Erythroblast (primary cell): ENCODE measurements at places on chromosomes 7 and 10.

DNA sequence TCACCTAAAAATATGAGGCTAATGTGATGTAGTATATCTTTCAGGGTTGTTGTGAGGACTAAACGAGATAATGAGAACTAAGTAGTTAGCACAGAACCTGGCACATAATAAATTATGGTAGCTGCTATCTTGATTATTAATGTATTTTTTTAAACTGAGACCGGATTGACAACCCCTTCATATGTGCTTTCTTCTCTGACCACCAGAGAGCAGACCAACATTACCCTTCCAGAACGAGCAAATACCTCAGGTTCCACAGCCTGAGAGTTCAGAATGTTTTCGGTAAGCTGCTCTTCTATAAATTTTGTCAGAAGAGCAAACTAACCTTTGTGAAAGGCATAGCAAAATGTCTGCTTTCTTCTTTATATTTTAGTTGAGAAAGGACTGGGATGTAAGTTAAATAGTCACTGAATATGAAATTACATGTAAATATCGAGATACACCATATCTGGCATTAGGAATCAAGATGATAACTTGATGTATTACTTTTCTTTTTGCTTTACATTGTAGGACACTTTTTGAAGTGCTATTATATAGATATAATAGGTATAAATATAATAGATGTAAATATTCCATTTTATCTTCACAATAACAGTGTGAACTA is 13.6 kb upstream of the BPGM start:
- peak; percentile 88 for DNase-seq

DNA sequence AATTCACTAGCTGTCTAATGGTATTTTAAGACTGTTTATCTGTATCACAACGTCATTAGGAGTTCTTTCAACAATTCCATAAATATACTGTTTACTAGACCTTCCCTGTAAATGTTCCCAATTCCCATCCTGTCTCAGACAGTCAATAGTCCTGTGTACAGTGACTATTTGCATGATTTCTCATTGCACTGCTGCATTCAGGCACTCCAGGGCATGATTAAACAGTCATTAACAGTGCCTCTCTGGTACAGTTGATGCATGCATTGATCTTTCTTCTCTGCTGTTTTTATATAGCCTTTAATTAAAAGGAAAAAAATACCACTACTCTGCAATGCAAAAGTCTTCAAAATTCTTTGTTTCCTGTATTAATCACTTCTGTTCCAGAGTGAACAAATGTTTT is 51.5 kb upstream of the MTURN start:
- DNase-seq, result no peak

DNA sequence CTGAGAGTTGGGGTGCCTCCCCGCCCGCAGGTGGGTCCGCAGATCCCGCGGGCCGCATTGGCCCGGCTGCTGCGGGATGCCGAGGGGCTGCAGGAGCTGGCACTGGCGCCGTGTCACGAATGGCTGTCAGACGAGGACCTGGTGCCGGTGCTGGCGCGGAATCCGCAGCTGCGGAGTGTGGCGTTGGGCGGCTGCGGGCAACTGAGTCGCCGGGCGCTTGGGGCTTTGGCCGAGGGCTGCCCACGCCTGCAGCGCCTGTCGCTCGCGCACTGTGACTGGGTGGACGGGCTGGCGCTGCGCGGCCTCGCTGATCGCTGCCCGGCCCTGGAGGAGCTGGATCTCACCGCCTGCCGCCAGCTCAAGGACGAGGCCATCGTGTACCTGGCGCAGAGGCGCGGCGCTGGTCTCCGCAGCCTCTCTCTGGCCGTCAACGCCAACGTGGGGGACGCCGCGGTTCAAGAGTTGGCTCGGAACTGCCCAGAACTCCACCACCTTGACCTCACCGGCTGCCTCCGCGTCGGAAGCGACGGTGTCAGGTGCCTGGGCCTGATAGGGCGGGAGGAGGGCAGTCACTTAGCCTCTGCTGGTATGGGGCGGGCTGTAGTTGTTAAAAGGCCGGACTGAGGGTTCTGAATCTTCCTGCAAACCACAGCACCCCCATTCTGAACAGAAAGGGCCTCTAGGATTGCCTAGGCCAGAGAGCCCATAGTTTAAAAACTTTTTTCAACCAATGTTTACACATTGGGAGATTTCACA is 1.3 kb downstream of the FBXL15 start:
- DNase-seq, result peak; percentile 83

GRCh38 chr7:131071786-131072504 is 255.7 kb upstream of the MKLN1 start:
- DNase-seq, result peak; percentile 48

GRCh38 chr10:7184660-7185366 is 226.0 kb downstream of the SFMBT2 start:
- DNase-seq, result no peak

GRCh38 chr10:43199088-43199683 is 60.9 kb downstream of the CSGALNACT2 start:
- DNase-seq, result no peak

DNA sequence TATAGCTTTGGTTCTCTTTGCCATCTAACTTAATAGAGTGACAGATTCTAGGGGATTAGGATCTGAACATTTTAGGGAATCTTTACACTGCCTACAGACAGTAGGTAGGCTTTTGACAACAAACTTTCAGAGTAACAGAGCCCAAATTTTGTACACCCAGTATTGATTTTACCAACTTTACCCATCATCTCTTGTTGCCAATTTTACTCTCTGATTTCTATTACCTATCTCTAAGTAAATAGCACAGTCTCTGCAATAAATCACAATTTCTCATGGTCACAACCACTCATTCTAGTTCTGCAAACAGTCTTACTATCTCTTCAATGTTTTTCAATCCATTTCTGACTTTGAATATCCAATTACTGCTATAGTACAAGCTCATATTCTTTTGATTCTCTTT is 1097.6 kb upstream of the PHF14 start:
- no peak for DNase-seq

- DNase-seq, result no peak
These were observed 606.0 kb downstream of the INHBA start for GRCh38 chr7:41096917-41097316.

DNA sequence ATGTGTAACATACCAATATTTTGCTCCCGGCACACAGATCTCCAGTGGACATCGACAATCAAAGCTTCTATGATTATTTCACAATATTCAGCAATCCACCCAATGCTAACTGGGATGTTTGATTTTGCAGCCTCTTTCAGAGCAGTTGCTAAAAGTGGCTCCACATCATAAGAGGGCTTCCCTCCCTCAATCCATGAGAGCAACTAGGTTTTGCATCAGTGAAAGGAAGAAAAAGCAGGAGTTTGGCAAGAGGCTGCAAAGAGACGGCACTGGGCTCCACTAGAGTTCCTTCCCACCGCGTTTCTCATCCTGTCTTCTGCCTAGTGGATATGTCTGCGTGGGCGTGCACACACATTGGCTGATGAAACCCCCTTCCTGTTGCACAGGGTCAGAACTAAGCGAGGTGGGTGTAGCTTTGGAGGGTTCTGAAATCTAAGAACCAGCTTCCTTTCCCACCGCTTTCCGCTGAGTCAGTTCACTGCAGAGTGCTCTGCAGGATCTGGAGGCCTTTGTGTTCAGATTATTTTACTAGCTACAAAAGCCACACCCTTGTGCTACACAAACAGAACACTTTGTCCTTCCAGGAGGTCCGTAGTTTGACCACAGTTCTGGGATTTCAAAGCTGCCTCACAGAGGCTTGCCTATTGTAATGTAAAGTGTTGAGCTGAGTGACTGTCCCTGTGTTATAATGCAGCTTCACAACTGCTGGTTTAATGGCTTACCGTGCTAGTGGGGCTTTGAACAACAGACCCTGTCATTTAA is 28.1 kb downstream of the ARL4A start:
- DNase-seq, result peak; percentile 88

GRCh38 chr7:92674379-92674778 is 84.2 kb upstream of the FAM133B start:
- DNase-seq, result no peak

- peak; percentile 44 for DNase-seq
These were observed 10.3 kb downstream of the GLCCI1 start for GRCh38 chr7:7978860-7979259.

DNA sequence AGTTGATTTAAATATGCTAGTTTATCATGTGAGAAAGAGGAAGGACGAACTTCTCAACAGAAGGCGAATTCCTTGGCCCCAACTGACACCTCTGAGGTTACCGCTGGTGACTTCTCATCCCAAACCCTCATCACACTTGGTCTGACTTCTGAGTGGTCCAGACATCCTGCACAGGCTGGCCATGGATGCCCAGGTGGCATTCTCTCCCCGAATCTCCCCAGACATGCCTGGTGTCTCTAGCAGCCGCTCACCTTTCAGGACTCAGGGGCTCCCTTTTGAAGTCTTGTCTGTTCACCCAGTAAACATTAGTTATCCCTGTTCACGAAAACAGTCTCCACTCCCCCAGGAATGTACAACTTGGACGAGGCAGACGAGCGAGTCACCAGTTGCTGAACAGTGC is 157.7 kb downstream of the ADARB2 start:
- no peak for DNase-seq

DNA sequence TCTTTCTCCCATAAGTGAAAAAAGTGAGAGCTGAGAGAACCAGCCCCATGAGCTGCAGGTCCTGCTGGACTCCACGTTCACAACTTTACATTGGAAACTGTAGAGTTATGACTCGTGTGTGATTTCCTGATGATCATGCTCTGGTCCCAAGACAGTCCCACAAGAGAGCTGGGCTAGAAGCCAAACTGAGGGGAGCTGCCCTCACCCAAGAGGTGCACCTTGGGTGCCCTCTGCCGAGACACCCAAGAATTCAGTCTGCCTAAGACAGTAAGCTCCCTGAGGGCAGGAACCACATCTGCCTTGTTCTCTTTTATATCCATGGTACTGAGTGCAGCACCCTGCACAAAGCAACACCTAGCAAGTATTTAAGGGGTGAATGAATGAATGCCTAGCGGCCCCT is 112.8 kb upstream of the SFMBT2 start:
- DNase-seq, result no peak

GRCh38 chr10:97821308-97822038 is 28.2 kb upstream of the GOLGA7B start:
- no peak for DNase-seq

DNA sequence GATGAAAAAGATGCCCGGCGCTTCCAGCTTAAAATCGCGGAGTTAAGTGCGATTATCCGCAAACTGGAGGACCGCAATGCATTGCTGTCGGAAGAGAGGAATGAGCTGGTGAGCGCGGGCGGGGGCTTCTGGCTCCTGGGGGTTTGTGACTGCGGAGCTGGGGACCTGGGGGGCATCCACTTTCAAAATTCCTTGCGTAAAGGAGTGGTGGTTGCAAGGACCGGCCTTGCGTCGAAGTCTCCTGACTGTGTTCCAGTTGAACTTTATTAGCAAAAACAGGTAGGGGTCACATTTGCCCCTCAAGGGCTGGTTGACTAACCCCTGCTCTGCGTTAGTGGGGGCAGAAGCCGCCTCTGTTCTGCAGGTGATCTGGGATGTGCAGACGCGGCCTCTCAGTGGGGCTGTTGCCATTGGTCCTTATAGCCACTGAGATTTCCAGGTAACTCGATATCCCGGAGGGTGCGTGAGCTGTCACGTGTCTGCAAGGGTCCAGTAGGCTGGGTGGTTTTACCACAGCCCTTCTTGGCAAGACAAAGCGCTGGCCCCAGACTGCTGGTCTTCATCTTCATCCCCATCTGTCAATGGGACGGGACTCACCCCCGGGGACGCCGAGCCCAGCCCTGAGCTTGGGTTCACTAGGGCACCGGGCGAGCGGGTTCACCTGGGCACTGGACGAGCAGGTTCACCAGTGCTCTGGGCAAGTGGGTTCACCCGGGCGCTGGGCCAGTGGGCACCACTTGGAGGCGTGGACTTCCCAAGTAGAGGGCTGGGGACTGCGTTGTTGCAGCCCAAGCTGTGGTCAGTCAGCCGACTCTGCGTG is 51.5 kb upstream of the DPYSL4 start:
- no peak for DNase-seq

GRCh38 chr10:74202356-74202755 is 51.3 kb downstream of the ADK start:
- no peak for DNase-seq

GRCh38 chr10:72316748-72317435 is 37.8 kb downstream of the DNAJB12 start:
- DNase-seq, result peak; percentile 88
